SJCRH30 (cell line): ENCODE measurements at places on chromosomes 5 and 9. TPM values are rescaled to one million over a fixed set of nuclear protein-coding genes. Genes with fewer than 3 reads are reported as not detected.
A peak's percentile ranks its signal among the peaks of the same experiment; 100 is the strongest.

LECT2 gene
- total RNA-seq = not detected in 2 replicates

- no peak for DNase-seq
- no peaks in the 10 kb centered on the region for H3K4me1 ChIP-seq
- H3K27ac ChIP-seq = no peak overlapping the region
- no peaks in the 10 kb centered on the region for H3K36me3 ChIP-seq
- no peak overlapping the region for H3K4me3 ChIP-seq
Measured at GRCh38 chr5:40478766-40479165, 200.9 kb upstream of the PTGER4 start.

DNA sequence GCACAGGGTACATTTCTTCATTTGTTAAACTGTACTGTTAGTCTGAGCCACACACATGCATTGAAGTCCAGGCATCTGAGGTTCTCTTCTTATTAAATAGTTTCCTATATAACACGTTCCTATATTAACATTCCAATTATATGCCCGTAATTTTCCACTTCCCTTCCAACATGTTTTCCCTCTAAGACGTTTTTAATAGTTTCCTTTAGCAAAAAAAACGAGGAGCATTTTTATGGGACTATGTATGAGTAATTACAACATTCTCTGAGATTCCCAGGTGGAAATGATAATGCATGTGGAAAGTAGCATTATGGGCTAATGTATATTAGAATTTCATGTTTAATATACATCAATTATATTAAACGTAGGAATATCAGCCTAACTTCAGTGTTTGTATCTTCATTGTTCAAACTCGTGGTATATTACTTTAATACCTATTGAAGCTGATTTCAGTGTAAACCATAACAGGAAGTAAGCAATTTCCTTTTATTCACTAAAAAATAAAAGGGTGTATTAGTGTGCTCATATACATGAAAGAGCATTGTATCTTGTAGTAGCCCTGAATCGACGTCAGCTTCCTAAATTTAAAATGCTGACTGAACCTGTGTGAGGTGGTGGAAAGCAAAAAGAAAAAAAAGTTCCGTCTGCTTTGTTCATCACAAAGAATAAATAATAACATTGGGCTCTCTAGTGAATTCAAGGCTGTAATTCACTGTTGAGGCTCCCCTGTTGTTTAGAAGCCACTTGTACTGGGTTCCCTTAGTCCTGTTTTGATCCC is 11.3 kb downstream of the SMARCA2 start:
- no peaks in the 10 kb centered on the region for H3K27me3 ChIP-seq
- no peaks in the 10 kb centered on the region for H3K4me1 ChIP-seq
- H3K27ac ChIP-seq = no peak overlapping the region
- H3K4me3 ChIP-seq = no peak overlapping the region

DNA sequence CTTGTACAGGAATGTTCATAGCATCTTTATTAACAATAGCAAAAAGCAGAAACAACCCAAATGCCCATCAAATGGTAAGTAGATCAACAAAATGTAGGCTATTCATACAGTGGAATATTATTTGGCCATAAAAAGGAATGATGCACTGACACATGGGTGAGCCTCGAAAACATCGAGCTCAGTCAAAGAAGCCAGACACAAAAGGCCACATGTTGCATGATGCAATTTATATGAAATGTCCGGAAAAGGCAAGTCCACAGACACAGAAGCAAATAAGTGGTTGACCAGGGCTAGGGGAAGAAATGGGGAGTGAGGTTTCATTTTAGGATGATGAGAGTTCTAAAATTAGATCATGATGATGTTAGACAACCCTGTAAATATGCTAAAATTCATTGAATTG is 16.5 kb upstream of the SLC2A8 start:
- H3K27me3 ChIP-seq = no peaks in the 10 kb centered on the region; the same call in none of the 2 replicates
- H3K4me3 ChIP-seq = no peak overlapping the region
- H3K27ac ChIP-seq = no peak overlapping the region
- H3K36me3 ChIP-seq = no peaks in the 10 kb centered on the region

- DNase-seq = peak; percentile 46
- peaks cover 13% of the 10 kb centered on the region for H3K4me1 ChIP-seq
- H3K27me3 ChIP-seq = no peaks in the 10 kb centered on the region
- no peaks in the 10 kb centered on the region for H3K36me3 ChIP-seq
Measured at GRCh38 chr9:38372762-38373619, 19.5 kb upstream of the ALDH1B1 start.

DNA sequence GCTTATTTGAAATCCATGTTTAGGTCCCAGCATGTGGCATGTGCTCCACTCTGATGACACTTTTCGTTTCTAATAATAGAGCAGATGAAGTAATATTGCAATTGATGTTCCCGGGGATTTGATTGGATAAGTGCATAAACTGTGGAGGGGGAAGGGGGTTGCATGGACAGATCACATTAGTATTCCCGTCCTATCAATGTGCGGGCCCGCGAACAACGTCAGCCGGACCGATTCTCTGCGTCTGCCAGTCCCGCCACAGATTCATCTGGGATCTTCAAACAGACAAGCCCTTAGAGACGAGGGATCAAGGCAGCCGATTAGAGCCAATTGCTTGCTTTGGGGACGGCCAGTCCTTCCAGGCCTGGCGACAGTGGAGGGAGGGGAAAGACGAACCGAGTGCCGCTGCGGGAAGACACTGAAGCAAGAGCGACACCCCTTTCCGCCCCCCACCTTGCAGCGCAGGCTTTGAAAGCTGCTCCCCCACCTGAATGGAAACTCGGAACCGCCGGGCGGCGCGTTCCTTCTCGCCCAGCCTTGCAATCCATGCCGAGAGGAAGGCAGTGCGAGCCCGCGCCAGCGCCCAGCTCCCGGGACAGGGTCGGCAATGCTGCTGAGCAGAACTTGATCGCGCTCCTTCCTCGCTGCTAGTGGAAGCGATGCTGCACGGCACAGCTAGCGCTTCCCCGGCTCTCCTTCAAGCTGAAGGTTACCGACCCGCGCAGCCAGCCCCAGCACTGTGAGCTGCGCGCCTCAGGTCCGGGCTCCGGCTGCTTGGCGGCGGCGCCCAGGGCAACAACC is at the start of gene RGS7BP:
RGS7BP (plus strand) TSS at position 247 of the 798 bp plus-strand sequence. CDS start 610 bp downstream, outside the sequence.
- H3K4me1 ChIP-seq = no peaks in the 10 kb centered on the region
- no peaks in the 10 kb centered on the region for H3K36me3 ChIP-seq
- no peak for DNase-seq
- no peak within 1 kb of the TSS for H3K4me3 ChIP-seq
- H3K27me3 ChIP-seq = no peaks in the 10 kb centered on the region

- H3K4me3 ChIP-seq = no peak overlapping the region
- no peak overlapping the region for H3K27ac ChIP-seq
- no peaks in the 10 kb centered on the region for H3K36me3 ChIP-seq
- no peaks in the 10 kb centered on the region for H3K27me3 ChIP-seq
- H3K4me1 ChIP-seq = no peaks in the 10 kb centered on the region
Measured at GRCh38 chr5:35785601-35786085, 71.0 kb upstream of the IL7R start.

- no peaks in the 10 kb centered on the region for H3K36me3 ChIP-seq
- no peaks in the 10 kb centered on the region for H3K27me3 ChIP-seq
- H3K4me3 ChIP-seq = no peak overlapping the region
- no peak overlapping the region for H3K27ac ChIP-seq
- no peaks in the 10 kb centered on the region for H3K4me1 ChIP-seq
Measured at GRCh38 chr5:25334350-25334749, 689.6 kb upstream of the CDH10 start.

DNA sequence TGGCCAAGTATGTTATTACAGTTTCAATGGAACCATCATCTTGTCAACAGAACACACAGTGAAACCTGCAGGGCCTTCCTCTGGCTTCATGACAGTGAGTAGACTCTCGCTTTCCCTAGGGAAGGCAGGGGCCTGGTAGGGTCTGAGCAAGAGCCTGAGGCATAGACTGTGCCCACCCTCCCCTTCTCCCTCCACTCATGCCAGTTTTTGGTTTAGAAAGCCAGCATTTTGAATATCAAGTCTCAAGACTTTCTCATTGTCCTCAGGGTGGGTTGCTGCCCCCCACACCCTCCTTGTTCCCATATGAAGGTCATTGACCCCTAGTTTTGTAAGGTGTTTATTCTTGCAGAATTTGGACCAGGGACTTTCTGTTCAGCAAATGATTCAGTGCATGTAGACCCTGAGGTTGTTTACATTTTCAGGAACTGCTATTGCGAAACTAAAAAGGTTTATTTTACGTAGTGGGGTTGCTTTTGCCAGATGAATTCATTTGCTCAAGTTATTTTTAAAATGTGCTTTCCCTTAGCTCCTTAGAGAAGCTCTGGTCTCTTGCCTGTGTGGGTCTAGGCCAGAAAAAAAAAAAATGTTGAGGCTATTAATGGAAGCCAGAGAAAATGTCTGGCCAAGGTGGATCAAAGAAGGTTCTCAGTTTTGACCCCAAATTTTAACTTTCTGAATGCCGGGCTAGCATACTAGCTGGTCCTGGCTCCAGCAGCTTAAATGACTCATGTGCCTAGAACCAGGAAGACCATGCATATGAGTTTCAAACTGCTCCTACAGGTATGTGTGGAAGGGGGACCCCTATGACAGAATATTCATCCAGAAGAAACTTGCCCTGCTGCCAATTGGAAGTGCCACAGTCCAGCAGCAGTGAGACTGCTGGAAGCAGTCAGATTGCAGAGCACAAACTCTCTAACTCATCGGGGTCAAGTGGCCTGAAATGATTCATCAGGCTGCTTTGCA is 10.1 kb upstream of the MOB3B start:
- H3K36me3 ChIP-seq = no peaks in the 10 kb centered on the region
- no peak for DNase-seq
- H3K27me3 ChIP-seq = no peaks in the 10 kb centered on the region
- H3K27ac ChIP-seq = no peak overlapping the region
- H3K4me3 ChIP-seq = no peak overlapping the region
- no peaks in the 10 kb centered on the region for H3K4me1 ChIP-seq

DNA sequence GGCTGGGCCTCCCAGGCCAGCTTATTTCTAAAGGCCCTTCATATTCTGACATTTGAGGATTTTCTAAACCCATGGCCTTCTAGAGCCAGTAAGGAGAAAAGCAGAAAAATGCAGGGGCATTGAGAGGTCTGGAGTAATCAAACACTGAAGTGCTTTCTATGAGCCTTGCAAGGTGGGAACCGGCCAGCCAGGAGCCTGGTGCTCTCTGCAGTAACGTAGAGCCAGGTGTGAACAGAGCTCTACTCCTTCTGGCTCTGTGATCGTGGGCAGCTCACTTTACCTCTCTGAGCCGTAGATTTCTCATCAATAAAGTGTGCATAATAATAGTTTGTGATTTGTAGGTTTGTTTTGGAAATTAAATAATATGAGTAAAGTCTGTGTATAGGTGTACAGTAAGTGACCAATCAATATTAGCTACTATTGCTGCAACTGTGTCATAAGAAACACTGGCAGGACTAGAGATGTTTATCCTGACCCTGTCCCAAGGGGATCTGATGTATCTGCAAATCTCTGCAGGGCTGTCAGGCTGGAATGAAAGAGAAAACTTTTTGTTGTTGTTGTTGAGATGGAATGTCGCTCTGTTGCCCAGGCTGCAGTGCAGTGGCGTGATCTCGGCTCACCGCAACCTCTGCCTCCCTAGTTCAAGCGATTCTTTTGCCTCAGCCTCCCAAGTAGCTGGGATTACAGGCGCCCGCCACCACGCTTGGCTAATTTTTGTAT is 2.7 kb downstream of the SYNPO start:
- peak overlapping the region; percentile 2; the same call in 1 of the 2 replicates for H3K4me3 ChIP-seq
- DNase-seq = no peak
- no peaks in the 10 kb centered on the region for H3K27me3 ChIP-seq
- no peaks in the 10 kb centered on the region for H3K36me3 ChIP-seq
- peak overlapping the region; percentile 46 for H3K27ac ChIP-seq
